ENCODE measurements at places on chromosomes 7 and 10.

DNA sequence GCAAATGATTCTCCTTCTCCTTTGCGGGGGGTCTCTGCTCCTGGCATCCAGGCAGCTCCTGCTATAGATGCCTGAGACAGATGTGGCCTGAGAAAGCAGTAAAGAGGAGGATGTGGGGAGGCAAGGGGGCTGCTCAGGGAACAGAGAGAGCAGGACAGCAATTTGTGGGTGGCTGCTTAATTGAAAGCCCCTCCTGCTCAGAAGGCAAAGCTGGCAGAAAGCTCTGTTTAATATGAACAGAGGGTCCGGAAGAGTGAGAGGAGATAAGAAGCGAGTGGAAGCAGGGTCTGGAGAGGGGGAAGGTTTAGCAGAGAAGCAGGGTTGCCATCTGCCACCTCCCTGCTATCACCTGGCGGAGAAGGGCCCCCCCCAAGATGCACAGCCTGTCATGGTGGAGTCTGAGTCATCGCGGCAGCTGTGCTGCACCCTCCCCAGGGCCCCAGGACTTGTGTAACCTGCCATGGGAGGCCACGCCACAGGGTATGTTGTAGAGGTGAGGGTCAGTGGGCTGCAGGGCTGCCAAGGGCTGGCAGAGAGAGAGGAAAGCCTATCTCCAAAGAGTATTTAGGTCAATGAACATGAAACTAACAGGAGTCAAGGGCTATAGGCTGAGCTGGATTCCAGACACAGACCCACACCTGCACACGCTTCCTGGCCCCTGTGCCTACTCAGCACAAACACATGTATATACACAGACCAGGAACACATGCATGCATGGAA lies 1109.8 kb upstream of the AUTS2 start:
- DNase-seq: no peak

DNA sequence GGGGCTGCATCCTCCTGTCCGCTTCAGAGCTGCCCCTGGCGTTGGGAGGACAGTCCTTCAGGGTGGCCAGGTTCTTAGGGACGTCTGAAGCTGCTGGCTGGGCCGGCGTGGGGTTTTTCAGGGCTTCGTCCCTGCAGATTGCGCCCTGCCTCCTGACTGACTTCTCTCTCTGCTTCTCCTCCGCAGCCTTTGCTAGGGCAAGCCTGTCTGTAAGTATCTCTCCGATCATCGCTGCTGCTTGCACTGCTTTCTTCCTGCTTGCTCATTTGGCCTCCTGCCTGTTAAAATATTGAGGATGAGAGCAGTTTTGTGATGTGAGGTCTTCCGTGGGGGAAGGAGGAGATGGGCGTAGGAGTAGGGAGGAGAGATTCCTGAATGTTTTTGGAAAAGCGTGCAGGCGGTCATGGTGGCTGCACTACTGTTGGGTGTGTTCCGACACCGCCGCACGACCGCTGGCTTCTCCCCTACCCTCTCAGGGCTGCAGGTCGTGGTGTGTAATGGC lies 25.3 kb downstream of the PFKFB3 start:
- DNase-seq: no peak

GRCh38 chr10:52780391-52781155 lies 8.0 kb upstream of the MBL2 start:
- DNase-seq: no peak

DNA sequence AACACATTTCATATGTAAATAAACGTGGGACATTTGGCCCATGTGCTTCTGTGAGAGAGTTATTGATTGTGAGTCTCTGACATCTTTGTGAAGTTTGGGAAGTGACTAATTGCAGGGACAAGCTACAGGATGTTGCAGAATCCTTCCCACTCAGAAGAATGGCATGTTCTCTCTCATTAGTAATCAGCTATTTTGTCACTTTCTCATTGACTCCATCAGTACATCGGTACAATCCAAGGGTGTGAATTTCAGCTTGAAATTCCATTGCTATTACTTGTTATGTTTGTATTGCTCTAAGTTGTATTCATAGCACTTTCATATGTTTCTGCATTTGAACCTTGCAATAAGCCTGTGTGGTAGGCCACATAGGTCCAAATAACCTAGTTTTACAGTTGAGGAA lies 100.0 kb upstream of the KCNMA1 start:
- DNase-seq: no peak

GRCh38 chr10:121106611-121107010 lies 255.4 kb downstream of the WDR11 start:
- no peak for DNase-seq

- DNase-seq: no peak
These were observed 9.1 kb downstream of the TRPV6 start for GRCh38 chr7:142876236-142876960.

DNA sequence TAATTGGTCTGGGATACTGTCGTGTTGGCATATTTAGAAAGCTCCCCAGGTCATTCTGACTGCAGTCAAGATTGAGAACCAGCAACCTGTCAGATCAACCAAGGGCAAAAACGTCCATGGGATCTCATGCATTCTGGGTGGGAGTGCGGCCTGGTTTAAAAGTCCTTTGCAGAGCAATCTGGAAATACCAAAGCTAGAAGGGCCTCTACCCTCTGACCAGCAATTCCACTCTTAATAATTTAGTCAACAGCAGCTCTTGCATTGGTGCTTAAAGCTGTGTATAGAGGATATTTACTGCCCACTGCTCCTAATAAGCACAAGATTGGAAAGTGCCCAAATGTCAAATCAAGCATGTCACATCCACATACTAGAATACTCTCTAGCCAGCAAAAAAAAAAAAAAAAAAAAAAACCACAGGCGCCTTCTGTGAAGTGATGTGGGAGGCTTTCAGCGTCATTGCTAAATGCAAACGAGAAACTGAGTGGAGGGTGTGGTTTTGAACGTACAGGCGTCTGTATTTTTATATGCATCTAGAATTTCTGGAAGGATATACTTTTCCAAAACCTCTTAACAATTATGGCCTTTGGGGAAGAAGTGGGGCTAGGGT lies 44.8 kb upstream of the HSPA12A start:
- no peak for DNase-seq

- DNase-seq: no peak
These were observed 8.0 kb downstream of the RASSF4 start for GRCh38 chr10:44967616-44968015.

GRCh38 chr10:86057708-86058107 lies 308.9 kb downstream of the GRID1 start:
- DNase-seq: no peak

- DNase-seq: no peak
These were observed 166.2 kb downstream of the CPEB3 start for GRCh38 chr10:92124616-92125143.

DNA sequence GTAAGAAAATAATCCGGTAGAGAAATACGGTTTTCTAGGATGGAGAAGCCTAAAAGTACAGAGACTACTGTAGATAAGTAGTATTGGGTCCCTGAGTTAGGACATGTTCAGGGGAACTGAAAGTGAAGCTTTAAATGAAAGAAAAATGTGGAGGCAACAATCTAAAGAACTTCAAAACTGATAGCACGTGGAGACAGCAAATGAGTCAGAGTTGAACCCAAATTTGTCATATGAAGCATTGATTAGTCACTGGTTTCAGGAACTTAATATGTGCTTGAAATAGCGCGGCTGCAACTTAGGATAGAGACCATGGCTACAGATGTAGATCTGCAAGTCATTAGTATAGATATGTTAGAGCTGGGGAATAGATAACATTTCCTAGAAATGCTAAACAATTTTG lies 1138.6 kb upstream of the SORCS1 start:
- no peak for DNase-seq

DNA sequence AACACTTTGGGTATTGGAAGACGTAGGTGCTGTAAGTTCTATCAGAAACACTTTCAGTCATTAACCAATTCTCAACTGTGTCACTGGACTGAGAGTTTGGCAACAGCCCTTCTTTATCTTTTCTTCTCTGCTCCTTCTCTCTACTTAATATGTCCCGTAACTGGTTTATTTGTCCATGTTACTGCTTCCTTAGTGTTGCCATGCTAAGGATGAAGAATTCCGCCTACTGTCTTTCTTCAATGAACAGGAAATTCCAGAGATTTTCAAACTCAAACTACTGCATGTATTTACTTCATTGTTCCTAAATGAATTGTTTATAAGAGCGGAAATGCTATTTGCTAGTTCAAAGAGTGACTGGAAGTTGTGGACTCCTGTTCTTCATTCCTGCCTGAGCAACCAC lies 143.7 kb downstream of the TAX1BP1 start:
- DNase-seq: no peak

GRCh38 chr10:103724074-103724473 lies 131.3 kb downstream of the SH3PXD2A start:
- no peak for DNase-seq

DNA sequence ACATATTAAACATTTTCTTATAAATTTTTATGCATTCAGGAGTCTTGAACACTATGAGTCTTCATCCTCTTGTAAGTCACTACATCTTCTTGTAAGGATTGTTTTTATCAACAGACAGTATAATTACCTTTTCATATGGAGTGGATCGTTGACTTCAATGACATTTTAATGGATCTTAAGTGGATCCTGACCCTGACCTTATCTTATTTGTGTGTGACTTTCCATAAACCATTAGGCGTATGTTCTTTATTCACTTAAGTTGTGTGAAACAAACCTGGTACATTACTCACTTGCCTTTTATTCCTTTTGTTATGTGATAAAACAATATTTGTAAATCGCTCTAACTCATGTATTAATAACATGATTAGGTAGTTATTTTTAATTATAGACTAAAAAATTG lies 18.5 kb upstream of the SEMA3C start:
- DNase-seq: no peak

DNA sequence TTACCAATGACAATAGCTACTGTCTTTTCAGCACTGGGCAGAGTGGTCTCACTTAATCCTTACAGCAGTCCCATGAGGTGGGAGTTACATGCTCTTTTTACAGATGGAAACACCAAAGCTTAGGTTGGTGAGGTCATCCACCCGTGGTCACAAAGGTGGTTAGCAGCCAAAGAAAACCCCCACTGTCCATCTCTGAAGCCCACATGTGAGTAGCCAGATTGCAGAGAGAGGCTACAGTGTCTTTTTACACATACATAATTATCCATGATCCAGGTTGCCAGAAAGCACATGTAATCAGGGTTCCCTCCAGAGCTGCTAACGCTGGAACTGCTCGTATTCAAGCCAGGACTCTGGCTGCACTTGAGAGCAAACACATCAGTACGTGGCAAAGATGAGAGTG lies 24.6 kb upstream of the ANKRD2 start:
- no peak for DNase-seq

DNA sequence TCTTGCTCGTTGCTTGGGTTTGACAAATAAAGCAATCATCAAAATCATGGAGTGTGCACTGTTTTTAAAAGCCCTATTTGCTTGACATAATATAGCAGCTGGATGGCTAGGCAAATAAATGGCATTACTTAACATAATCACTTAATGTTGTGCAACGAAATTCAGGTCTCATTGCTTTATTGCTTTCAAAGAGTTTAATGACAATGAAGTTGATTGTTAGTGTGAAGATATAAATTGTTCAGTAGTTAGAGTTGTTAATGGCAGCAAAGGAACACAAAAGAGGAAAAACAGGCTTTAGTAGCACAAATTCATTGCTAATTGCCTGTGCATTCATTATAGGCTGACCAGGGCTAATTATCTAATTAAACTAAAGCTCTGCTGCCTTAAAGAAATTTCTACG lies 7.6 kb upstream of the ADO start:
- DNase-seq: no peak

DNA sequence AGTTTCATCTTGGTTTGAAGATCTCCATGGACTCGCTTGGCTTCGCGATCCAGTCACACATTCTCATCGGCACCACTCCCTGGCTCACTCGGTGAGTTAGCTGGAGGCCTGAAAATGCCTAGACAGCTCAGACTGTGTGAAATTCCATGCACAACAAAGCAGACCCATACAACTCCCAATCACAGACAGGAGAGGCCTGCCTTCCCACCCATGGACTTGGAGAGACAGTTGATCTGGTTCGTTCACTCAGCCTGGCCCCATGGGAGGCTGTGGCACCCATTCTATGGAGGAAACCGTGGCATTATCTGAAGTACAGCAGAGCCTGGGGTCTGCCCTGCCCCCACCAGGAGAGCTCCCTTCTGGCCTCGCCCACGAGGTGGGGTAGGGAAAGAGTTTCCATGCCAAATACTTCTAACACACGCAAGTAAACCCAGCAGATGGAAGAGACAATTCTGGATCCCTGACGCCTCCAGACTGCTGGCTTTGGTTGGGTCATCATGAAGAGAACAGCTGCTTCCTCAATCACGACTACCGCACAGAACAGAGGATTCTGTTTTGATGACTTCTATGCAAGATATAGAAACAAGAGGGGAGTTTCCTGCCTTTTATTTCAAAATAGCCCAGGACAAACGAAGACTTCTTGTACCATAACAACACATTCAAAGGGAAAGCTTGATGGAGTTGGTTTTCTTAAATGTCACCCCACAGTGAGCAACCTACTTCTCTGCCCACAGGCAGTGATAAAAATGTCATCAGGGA lies 15.9 kb downstream of the FAM53B start:
- DNase-seq: no peak

- DNase-seq: no peak
These were observed 108.9 kb upstream of the PLXDC2 start for GRCh38 chr10:19707376-19707775.

- no peak for DNase-seq
These were observed 628 bp downstream of the TAF6 start for GRCh38 chr7:100118388-100119071.

GRCh38 chr7:101896316-101896715 lies 78.9 kb downstream of the CUX1 start:
- no peak for DNase-seq

GRCh38 chr7:98460902-98461301 lies 60.0 kb upstream of the BAIAP2L1 start:
- no peak for DNase-seq

DNA sequence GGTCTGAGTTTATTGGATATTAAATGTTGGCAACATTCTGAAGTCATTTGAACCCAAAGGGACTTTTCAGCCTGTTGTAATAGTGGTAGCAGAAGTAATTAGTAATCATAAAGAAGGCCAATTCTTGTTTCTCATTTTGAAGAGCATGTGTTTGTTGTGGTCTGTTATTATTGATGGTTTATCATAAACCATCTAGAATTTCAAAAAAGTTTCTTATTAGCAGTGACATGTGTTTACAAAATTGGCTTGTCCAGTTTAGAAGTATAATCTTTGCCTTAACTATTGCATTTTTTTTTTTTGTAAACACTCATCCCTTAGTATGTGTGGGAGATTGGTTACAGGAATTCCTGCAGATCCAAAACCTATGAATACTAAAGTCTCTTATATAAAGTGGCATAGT lies 177.8 kb downstream of the BBS9 start:
- DNase-seq: no peak

All from stimulated activated CD4-positive, alpha-beta T cell treated with anti-CD3 and anti-CD28 coated beads, Interleukin-4, amount 100 ng/mL, for 48 hours (primary cell).